ENCODE measurements at places on chromosomes 1 and 21. TPM values are rescaled to one million over a fixed set of nuclear protein-coding genes. Genes with fewer than 3 reads are reported as not detected.

The CRYBG2 gene
- 0.98 TPM for total RNA-seq

The RGS13 gene
- not detected for total RNA-seq

The AMY1B gene
- total RNA-seq: not detected

The CEPT1 gene
- 34.8 TPM for total RNA-seq

The CFAP107 gene
- not detected for total RNA-seq

The NMNAT2 gene
- not detected for total RNA-seq

The GPR52 gene
- 1.6 TPM for total RNA-seq

The EFNA3 gene
- total RNA-seq: 6.0 TPM

The CHRM3 gene
- not detected for total RNA-seq

The CYP4A22 gene
- total RNA-seq: not detected

Measured in activated T-helper 2 cell treated with anti-CD3 and anti-CD28 coated beads, Interferon-gamma antibody, Interleukin-2, Interleukin-4, amounts not matched to agents 10 μg/mL and 5 μg/mL and 100 μg/mL, durations not matched to agents 14 hours and 24 hours and 36 hours (primary cell).